ENCODE measurements at places on chromosomes 5 and 9.

- DNase-seq, result no peak
These were observed 5.7 kb upstream of the SYK start for GRCh38 chr9:90795871-90796317.

GRCh38 chr5:44774279-44774880, 34.4 kb upstream of the MRPS30 start:
- no peak for DNase-seq

DNA sequence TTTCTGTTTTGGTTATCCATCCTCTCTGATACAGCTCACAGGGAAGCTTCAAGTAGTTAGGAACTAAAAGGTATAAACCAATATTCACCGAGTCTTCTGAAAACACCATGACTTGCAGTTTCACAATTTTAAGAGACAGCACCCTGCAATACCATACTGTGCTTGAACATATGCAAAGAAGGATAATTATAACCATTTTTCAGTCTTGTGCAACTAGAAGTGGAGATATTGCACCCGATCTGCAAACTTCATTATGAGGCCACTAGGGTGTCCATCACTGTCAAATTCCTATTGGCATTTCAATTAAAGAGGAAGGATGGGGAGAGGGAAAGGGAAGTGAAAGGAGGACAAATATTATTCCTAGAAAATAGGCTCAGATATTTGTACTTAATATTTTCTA, 32.4 kb upstream of the CEP120 start:
- no peak for DNase-seq

GRCh38 chr5:64690417-64691151, at the start of gene SHISAL2B:
TSS of gene SHISAL2B (plus strand) at chr5:64690503. CDS start at chr5:64690624, 121 bp downstream.
- DNase-seq, result no peak

DNA sequence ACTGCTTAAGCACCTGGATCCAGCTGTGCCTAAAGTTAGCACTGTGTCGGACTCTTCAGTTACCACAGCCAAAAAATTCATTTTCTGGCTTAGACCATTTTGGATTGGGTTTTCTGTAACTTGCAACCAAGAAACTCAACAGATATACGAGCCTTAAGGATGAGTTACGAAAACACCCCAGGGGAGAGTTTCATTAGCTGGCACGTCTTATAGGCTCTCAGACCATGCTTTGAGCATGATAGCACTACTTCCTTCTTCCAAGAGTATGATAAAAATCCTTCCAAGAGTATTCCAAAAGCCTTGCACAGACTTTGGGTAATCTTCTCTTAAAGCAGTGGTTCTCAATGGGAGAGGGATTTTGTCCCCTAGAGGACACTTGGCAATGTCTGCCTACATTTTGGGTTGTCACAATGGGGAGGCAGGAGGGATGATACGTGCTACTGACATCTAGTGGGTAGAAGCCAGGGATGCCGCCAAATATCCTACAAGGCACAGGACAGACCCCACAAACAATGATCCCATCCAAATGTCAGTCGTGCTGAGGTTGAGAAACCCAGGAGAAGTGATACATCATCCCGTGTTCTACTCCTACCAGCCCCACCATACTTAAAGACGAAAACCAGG, 64.8 kb downstream of the SMIM23 start:
- no peak for DNase-seq

- no peak for DNase-seq
These were observed 399.5 kb downstream of the SPOCK1 start for GRCh38 chr5:137099651-137100050.

DNA sequence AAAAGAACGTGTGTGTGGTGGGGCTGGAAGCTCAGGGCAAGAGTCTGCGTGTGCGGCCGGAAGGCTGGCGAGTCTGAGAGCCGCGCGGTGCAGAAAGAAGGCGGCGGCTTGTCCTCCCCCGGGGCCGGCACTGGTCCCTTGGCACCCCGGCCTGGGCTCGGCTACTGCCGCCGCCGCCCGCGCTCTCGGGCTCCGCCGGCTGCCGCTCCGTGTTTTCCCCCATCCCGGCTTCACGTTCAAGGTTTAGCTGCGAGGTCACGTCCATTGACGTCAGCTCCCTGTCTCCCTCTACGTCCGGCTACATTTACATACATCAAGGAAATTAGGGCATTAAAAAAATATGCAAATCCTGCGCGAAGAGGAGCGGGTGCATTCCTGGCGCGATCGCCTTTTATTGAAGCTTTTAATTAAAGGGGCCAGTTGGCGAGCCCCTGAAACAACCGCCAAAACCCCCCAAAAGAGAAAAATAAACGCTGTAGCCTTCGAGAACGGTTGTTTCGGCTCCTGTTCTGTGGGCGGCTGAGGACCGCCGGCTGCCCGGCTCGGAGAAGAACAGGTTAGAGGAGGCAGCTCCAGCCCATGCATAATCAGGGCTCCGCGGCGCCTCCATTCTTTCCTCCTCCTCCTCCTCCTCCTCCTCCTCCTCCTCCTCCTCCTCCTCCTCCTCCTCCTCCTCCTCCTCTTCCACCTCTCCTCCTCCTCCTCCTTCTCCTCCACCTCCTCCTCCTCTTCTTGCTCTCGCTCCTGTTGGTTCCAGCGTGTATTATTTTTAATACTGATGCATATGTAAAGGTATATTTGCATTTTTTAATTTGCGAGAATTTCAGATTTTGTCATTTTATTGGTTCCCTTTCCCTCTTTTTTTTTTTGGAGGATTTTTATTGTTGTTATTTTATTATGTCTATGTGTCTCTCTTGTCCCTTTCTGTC, 207.0 kb downstream of the MEF2C start:
- no peak for DNase-seq

DNA sequence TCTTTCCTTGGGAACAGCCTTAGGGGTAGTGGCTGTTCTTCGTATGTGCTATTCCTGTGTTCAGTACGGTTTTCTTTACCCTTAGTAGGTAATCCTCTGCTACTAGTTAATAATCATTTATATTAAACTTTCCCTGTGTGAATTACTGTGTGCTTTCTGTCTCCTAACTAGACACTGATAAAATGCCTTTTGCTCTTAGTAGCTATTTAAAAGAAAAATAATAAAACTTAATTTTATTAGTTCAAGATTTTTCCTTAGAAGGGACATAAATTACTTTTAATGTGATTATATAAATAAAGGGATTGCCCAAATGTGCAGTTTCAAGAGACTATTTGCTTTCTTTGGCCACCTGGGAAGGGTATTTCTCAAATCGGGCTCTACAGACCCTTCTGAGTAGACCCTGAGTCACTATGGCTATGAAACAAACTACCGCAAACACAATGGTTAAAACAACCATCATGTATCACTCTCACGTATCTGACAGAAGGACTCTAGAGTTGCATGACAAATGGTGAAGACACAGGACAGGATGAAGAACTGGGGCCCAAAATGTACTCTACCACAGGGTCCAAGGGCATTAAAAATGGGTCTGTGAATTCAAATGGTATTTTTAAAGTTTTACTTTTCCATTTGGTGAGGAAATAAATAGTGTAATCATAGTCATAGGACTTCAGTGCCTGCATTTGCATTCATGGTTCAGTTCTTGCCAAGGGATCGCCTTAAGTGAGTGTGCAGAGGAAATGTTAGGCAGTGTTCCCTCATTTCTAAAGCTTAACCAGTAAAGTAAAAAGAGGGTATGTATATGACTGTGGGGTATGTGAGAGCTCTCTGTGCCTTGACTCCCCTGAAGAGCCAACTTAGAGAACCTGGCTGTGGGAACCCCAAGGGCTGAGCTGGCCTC, 97.0 kb downstream of the TSSK1B start:
- no peak for DNase-seq

Data from stimulated activated CD4-positive, alpha-beta T cell treated with anti-CD3 and anti-CD28 coated beads, Interleukin-12 subunit alpha, Interleukin-12 subunit beta, amount 100 ng/mL, for 24 hours (primary cell).